ENCODE measurements at places on chromosomes 3 and 15.

GRCh38 chr3:4996771-4997291 lies 17.6 kb downstream of the BHLHE40 start:
- DNase-seq = no peak

- no peak for DNase-seq
Observed at GRCh38 chr3:152254041-152254440, 14.7 kb upstream of the MBNL1 start.

- no peak for DNase-seq
Observed at GRCh38 chr15:70788114-70789049, 25.0 kb upstream of the UACA start.

DNA sequence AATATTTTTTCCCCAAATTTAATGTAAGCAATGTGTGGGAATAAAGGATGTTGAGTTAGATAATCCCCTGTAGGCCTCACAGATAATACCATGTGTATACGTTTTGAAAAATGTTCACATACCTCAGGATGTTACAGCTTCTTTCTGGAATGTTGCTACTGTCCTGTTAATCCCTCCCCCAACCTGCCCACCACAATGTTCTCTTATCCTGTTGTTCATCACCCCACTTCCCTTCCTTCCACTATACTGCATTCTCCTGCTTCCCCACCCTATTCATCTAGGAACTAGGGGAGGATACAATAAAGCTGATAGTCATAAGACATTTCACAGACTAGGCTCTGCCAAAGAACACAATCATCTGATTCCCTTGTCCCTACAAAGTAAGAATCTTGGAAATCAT lies 92.1 kb downstream of the IGF2BP2 start:
- no peak for DNase-seq

DNA sequence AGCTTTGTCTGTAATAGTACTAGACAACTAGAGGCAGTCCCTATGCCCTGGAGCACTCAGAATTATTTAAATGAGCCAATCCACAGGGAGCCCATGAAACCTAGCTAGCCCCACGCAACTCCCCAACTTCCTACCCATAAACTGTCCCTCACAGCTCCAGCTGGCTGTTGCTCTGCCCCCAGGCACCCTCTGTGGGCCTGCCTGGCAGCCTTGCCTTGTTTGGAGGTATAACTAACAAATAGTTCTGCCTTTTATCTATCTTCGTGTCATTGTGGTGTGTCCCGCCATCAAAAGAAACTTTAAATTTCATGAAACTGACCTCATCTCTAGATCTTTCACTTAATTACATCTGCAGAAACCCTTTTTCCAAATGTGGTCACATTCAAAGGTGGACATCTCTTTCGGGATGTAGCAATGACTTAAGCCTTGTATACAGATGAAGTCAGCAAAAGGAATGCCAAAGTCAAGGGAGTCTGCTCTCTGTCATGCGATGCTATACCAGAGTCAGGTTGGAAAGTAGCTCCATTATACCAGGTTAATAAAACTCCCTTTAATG lies 1.8 kb upstream of the RTP3 start:
- DNase-seq = no peak

DNA sequence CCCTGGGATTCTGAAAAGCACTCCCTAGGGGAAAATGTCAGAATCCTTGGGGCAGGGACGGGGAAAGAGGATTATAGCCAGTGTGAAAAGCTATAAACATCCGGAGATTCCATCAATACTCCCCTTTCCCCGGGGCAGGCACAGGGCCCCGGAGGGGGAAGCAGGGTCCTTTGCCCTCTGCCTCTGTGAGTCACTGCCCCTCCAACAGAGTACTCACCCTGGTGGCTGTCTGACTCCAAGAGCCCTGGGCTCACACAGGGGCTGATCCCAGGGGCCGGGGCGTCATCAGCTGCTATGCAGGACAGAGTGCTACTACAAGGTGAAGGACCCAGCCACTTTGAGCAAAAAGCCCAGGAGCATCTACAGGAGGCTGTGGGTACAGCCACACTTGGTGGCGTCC lies 133.0 kb upstream of the PRR20G start:
- DNase-seq = peak; percentile 36

DNA sequence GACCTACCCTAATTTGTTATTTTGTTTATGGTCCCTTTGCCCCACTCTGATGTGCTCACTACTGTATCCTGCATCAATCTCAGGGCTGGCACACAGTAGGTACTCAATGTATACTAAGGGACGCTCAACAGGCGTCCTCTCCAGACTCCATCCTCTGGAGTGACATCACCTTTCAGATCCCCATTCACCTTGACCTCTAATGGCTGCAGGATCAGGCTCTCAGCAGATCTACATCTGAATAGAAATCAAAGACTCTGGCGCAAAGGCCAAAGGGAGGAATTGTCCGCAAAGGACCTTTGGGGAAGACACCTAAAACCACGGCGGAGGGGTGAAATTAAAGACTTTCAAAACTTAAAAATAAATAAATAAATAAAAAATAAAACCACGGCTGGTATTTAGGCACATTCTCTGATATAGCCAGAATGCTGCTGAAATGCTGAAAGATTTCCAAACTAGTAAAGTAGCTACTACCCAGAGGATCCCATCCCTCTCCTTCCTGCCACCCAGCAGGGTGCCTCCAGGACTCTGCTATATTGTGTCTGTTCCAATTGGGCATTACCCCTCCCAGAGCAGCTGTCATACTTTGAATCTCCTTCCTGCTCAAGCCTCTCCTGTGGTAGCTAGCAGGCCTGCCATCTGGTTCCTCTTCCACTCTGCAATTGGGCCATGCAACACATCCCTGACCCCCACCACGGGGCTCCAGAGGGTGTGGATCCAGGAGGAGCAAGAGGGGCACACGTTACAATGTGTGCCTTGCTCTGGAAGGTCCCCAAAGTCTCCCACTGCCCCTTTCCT lies 6.1 kb downstream of the SHF start:
- no peak for DNase-seq

DNA sequence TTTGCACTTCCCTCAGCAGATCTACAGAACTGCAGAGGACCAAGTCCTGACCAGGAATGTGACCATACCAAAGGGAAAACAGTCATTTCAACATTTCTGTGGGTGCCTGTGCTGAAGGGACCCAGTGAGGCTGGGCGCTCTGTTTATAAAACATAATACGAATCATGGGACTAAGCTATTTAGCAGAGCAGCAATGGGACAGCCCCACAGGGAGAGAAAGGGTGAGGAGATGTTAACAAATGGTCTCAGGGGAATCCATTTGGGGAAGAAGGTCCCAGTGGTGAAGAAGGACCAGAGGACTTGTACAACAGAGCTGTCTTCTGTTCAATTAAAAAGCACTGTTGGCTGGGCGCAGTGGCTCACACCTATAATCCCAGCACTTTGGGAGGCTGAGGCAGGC lies 1025.4 kb downstream of the FHIT start:
- DNase-seq = no peak

DNA sequence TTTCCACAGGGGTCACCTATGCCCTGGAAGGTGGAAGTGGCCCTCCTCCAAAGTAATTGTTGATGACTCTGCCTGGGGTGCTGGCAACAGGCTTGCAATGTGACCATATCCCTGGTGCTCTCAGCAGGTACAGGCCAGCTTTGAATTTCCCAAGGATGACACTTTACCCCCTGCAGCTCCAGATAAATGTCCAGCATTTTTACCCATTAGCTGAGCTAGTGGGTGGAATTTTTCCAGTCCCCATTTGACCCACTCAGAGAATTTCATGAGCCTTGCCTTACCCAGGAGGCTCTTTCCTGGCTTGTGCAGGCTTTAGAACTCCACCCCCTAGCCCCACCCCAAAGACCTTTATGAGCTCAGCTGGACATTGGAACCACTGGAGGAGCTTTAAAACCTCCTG lies 77.6 kb downstream of the ST8SIA2 start:
- DNase-seq = no peak

GRCh38 chr3:131922356-131922755 lies 112.5 kb downstream of the CPNE4 start:
- DNase-seq = no peak

DNA sequence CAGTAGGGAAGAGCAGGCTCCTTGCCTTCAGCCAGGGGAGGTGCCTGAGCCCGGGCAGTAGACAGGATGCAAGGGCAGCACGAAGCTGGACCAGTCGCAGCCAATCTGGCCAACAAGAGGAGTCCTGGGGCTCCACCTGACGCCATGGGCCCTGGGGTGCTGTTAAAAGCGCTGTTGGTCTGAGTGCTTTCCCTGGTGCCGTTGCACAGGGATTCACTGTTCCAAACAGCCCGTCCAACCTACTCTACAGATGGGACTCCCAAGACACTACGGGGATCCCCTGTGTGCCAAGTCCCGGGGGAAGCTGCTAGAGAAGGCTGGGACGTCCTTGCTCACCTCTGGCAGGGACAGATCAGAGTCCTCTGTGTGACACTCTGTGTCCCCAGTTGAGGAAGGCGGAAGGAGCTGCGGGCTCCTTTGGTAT lies 632 bp downstream of the CTSH start:
- DNase-seq = no peak

DNA sequence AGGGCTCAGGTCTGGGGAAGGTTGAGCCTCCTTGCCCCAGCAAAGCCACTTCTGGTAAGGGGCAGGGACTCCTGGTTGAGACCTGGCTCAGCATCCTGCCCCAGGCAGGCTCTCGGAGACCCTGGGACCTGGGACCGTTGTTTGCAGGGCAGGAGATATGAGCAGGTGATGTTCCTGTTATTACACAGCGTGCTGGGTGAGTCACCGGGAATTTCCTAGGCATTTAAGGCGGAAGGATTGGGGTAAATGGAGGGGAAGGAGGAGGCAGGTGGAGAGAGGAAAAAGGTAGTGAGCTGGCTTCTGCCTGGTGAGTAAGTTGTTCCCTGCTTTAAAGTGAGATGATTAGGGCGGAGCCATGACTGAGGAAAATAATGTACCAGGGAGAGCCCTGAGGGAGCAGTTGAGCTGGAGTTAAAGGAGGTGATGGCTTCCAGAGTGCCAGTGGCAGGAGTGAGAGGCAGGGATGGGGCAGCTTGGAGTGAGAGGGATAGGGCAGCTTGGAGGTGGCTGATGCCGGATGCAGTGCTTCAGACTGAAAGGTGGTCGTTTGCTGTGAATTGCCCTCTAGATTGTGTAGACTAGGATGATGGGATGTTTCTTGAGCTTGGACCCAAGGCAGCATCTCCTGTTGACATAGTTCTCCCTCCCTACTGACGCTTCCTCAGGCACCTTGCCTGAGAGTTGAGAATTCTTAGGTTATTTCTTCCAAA lies 79.4 kb downstream of the AAGAB start:
- DNase-seq = peak; percentile 41

DNA sequence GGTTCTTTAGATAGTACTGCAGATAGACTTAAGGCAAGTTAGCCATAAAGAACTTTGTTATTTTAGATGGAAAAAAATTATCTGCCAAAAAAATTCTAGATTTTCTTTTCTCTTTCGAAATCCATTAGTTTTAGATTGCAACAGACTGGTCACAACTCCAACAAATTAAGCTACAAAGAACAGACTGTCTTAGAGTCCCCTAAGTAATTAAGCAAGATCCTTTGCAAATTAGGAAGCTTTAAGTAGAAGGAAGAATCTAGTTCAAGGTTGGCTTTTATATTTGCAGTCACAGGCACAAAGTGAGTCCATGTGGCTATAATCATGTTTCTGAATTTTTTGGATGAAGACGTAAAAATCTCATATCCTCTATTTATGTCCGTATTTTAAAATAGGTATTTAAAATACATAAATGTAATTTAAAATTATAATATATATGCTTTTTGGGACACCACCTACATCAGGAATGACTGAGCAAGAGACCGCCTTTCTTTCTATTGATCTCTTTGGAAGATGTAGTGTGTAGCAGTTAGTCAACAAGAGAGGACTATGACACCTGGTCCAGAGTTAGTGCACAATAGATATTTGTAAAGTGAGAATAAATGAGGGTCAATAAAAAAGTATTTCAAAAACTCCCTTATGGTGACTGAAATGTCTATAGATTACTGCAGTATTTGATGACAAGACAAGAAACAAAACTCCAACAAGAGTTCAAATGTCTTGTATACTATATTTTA lies 34.4 kb downstream of the TMEM45A start:
- DNase-seq = no peak

DNA sequence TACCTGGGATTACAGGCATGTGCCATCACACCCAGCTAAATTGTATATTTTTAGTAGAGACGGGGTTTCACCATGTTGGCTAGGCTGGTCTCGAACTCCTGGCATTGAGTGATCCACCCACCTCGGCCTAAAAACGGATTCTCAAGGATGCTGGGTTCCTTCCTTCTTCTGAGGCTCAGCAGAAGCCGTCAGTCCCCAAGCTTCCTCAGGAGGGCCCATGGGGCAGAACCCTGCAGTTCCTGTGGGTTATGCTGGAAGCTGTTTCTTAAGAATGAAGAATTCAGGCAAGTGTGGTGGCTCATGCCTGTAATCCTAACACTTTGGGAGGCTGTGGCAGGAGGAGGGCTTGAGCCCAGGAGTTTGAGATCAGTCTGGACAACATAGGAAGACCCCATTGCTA lies 29.0 kb upstream of the ZNF710 start:
- no peak for DNase-seq

DNA sequence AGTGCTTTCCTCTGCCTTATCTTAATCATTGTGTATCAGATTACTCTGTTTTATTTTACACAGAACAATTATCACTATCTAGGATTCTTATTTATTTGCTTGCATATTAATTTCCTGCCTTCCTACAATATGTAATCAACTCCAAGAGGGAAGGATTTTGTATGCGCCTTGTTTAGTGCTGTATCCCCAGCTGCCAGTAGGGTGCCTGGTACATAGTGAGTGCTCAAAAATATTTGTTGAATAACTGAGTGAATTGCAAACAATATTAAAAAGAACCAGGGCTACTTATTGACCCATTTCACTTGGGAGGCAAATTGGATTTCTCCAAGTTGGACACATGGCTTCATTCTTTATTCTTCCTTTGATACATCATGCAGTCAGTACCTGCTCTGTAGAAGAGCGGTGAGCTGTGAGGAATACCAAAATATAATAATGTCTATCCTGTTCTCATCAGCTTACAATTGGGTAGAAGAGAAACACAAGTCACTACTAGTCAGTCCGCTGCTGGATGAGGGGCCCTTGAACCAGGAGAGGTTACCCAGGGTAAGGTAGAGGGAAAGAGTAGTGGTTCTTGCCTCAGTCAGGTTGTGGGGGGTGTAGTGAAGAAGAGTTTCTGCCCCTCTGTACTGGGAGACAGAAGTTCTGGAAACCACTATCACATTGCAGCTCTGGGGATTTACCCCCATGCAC lies 233.9 kb upstream of the ZBTB20 start:
- DNase-seq = no peak

GRCh38 chr3:54916732-54917131 lies 11.1 kb downstream of the LRTM1 start:
- no peak for DNase-seq

GRCh38 chr15:68279779-68280753 lies 2.5 kb downstream of the FEM1B start:
- DNase-seq = no peak

GRCh38 chr3:123367467-123368154 lies 81.3 kb downstream of the ADCY5 start:
- no peak for DNase-seq

GRCh38 chr3:96813134-96813819 lies 1.1 kb upstream of the EPHA6 start:
- peak; percentile 87 for DNase-seq

- no peak for DNase-seq
Observed at GRCh38 chr3:71035314-71035713, 548.2 kb downstream of the FOXP1 start.

GRCh38 chr15:68470049-68470742 lies 38.2 kb upstream of the ITGA11 start:
- no peak for DNase-seq

GRCh38 chr3:60120245-60120644 lies 1070.4 kb upstream of the CFAP20DC start:
- no peak for DNase-seq

All from iPS-NIHi11 (cell line).